ENCODE measurements at places on chromosomes 1 and 21.

DNA sequence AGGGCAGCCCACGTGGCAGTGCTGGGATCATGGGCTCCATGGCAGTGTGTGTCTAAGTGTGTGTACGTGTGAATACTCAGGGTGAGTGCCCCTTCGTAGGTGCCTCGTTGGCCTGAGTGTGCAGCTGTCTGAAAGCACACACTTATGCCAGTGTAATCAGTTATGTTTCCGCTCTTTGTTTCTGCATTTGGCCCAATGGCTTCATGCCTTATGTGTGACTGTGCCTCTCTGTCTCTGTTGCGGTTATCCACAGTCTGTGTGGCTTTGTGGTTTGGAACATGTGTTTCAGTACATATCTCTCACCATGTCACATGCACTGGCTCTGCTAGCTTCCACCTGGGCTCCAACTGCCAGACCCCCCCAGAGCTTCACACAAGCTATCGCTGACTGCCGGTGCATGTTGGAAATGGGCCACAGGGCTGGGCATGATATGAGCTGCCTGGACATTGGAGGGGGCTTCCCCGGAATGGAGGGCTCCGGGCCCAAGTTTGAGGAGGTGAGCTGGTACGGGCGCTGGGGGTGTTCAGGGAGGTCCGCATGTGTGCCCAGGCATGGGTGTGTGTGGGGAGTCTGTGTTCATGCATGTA, 70.3 kb upstream of the TINAGL1 start:
- H3K4me1 ChIP-seq = peaks cover 18% of the 10 kb centered on the region
- H3K27ac ChIP-seq = peak overlapping the region; percentile 9
- no peaks in the 10 kb centered on the region for H3K36me3 ChIP-seq
- no peak overlapping the region for H3K4me3 ChIP-seq
- no peak for DNase-seq

GRCh38 chr1:207711285-207711684, 40.6 kb upstream of the CD46 start:
- no peaks in the 10 kb centered on the region for H3K27me3 ChIP-seq
- no peak for DNase-seq
- no peaks in the 10 kb centered on the region for H3K36me3 ChIP-seq
- no peak overlapping the region for H3K27ac ChIP-seq
- no peaks in the 10 kb centered on the region for H3K4me1 ChIP-seq

DNA sequence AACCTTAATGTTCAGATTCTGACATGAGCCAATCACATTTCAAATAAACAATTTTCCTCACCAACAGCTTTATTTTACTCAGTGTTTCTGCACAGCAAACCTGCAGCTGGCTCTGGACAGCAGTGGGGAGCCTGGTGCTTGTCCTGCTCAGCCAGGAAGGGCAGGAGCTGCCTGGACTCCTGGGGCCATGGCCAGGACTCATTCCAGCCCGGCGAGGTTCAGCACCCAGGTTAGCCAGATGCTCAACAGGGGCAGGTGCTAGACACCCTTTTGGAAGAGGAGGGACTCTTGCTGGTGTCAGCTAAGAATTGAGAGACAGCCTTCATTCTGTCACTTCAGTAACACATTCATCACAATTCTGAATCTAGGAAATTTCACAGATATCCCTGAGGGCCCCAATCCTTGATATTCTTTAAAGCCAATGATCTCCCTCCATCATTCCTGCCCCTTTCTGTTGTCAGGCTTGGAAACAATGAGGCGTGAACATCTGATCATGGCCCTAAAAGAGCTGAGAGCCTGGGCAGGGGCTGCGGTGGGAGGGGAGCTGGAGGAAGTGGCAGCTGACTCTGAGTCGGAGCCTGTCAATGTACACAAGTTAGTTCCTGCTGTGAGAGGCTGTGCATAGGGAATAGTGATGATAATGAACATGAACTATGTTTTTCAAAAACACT, 251.3 kb downstream of the SDCCAG8 start:
- no peaks in the 10 kb centered on the region for H3K27me3 ChIP-seq
- H3K27ac ChIP-seq = peak overlapping the region; percentile 22
- no peak overlapping the region for H3K4me3 ChIP-seq
- H3K4me1 ChIP-seq = peaks cover 20% of the 10 kb centered on the region
- H3K36me3 ChIP-seq = peaks cover 14% of the 10 kb centered on the region
- DNase-seq = no peak

DNA sequence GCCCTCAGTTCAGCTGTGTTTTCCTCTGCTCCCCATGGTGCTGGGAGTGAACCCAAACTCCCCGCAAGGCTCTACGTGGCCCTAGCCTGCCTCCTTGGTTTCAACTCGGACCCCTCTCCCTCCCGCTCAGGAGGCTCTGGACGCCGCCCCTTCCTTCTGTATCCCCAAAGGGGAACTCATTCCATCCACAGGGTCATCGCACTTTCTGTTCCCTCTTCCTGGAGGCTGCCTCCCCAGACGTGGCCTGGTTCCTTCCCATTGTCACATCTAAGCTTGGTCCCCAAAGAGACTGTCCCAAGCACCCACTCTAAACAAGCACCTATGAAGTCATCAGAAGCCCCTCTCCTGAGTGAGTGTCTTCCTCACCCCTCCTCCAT, 10.9 kb downstream of the KCNAB2 start:
- peaks cover 8% of the 10 kb centered on the region for H3K4me1 ChIP-seq
- H3K4me3 ChIP-seq = no peak overlapping the region
- DNase-seq = no peak
- no peak overlapping the region for H3K27ac ChIP-seq
- no peaks in the 10 kb centered on the region for H3K27me3 ChIP-seq

DNA sequence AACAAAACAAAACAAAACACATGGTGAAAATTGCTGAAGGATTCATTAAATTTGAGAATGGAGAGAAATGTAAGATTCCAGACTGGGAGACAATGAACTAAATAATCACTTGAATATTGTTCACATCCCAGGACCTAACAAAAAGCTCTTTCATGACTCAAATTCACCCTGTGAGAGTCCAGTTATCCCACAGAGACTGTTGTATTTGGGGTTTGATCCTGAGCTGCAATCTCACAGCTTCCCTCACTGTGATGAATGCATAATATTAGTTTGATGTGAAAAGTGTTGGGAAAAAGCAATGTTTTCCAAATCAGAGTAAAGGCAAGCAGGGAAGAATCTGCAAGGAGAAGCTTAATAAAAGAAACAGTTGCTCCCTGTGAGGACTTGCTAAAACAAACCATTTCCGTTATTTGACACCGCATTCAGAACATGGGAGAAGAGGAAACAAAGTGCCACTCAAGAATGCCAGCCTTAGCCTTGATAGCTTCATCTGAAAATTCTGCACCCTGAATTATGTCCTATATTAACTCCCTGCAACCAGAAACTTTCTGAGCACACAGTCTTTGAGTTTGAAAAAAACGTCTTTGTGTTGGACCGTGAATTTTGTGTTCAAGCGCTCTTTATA, 208.8 kb downstream of the DAB1 start:
- no peaks in the 10 kb centered on the region for H3K27me3 ChIP-seq
- H3K36me3 ChIP-seq = no peaks in the 10 kb centered on the region
- H3K27ac ChIP-seq = no peak overlapping the region
- H3K4me3 ChIP-seq = no peak overlapping the region
- no peak for DNase-seq

- H3K4me1 ChIP-seq = no peaks in the 10 kb centered on the region
- H3K4me3 ChIP-seq = no peak overlapping the region
- H3K27ac ChIP-seq = no peak overlapping the region
- H3K27me3 ChIP-seq = peaks cover 6% of the 10 kb centered on the region
- no peaks in the 10 kb centered on the region for H3K36me3 ChIP-seq
Measured at GRCh38 chr1:204314171-204314892, 45.4 kb downstream of the PLEKHA6 start.

DNA sequence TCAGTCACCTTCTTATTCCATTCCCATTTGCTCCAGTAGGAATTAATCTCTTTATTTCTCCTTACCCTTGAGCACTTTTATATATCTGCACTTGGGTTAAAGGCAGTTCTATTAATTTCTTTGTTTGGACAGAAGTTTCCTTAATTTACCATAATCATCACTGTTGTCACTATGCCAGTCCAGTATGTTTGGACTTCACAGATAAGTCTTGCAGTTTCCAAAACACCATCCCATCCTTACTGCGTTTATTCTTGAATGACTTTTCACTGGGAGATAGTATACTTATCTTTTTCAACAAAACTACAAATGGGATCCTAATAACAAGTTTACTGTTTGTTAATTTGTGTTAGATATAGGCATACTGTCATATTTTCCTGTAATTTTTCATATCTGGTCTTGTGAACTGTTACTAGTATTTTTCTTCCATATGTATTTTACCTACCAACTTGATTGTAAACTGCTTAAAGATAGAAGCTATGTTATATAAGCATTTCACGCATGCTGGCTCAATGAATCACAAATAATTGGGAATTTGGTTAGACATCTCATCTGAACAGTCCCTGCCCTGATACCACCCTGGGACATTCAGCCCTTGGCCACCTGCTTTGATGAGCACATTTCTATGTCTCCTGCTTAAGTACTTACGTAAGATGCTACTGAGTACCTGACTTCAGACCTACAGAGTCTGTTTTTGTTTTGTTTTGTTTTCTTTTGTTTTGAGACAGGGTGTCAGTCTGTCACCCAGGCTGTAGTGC, 78.2 kb downstream of the OLFML2B start:
- H3K4me3 ChIP-seq = no peak overlapping the region
- no peaks in the 10 kb centered on the region for H3K27me3 ChIP-seq
- H3K27ac ChIP-seq = no peak overlapping the region
- no peak for DNase-seq
- peaks cover 37% of the 10 kb centered on the region for H3K36me3 ChIP-seq
- no peaks in the 10 kb centered on the region for H3K4me1 ChIP-seq

DNA sequence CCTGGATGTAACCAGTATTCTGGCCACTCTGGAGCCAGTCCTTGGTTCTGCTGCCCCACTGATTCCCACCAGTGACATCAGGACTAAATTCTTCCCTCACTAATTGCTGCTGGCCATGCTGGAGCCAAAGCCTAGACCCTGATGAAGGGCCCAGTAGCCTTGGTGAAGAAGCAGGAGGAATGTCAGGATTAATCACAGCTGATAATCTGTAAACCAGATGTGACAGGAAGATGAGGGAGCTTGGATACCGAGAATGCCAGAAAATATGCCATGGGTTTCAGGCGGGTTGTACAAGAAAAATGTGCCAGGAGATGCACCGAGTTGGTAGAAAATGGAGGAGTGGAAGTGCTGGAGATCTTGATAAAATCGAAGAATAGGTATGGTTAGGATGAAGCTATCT, 119.0 kb upstream of the PPP2R5A start:
- peaks cover 14% of the 10 kb centered on the region for H3K4me1 ChIP-seq
- H3K27ac ChIP-seq = no peak overlapping the region
- peaks cover 5% of the 10 kb centered on the region for H3K36me3 ChIP-seq

- no peak overlapping the region for H3K27ac ChIP-seq
- no peaks in the 10 kb centered on the region for H3K36me3 ChIP-seq
- no peak for DNase-seq
- no peak overlapping the region for H3K4me3 ChIP-seq
Measured at GRCh38 chr1:227907439-227908015, 40.2 kb downstream of the WNT9A start.

GRCh38 chr1:44499306-44499705, 94.3 kb downstream of the RNF220 start:
- H3K4me3 ChIP-seq = no peak overlapping the region
- no peaks in the 10 kb centered on the region for H3K4me1 ChIP-seq
- no peaks in the 10 kb centered on the region for H3K27me3 ChIP-seq

GRCh38 chr1:153565529-153566374, at the start of gene S100A2:
S100A2 (minus strand) TSS chr1:153565844; CDS start chr1:153563877, 1,967 bp downstream.
- H3K27ac ChIP-seq = peak within 1 kb of the TSS; percentile 92
- peak within 1 kb of the TSS; percentile 37 for H3K4me3 ChIP-seq
- no peak for DNase-seq
- peaks cover 5% of the 10 kb centered on the region for H3K27me3 ChIP-seq

GRCh38 chr1:19672237-19672636, 7.6 kb downstream of the HTR6 start:
- H3K27ac ChIP-seq = no peak overlapping the region
- peaks cover 26% of the 10 kb centered on the region for H3K27me3 ChIP-seq
- no peaks in the 10 kb centered on the region for H3K4me1 ChIP-seq
- DNase-seq = no peak

GRCh38 chr1:239954836-239955235, 136.8 kb upstream of the FMN2 start:
- peaks cover 8% of the 10 kb centered on the region for H3K27me3 ChIP-seq
- H3K36me3 ChIP-seq = no peaks in the 10 kb centered on the region
- H3K4me3 ChIP-seq = no peak overlapping the region
- H3K4me1 ChIP-seq = no peaks in the 10 kb centered on the region

- H3K4me3 ChIP-seq = no peak overlapping the region
- no peak for DNase-seq
- H3K27ac ChIP-seq = no peak overlapping the region
- H3K27me3 ChIP-seq = no peaks in the 10 kb centered on the region
Measured at GRCh38 chr1:166738873-166739272, 100.4 kb upstream of the POGK start.

DNA sequence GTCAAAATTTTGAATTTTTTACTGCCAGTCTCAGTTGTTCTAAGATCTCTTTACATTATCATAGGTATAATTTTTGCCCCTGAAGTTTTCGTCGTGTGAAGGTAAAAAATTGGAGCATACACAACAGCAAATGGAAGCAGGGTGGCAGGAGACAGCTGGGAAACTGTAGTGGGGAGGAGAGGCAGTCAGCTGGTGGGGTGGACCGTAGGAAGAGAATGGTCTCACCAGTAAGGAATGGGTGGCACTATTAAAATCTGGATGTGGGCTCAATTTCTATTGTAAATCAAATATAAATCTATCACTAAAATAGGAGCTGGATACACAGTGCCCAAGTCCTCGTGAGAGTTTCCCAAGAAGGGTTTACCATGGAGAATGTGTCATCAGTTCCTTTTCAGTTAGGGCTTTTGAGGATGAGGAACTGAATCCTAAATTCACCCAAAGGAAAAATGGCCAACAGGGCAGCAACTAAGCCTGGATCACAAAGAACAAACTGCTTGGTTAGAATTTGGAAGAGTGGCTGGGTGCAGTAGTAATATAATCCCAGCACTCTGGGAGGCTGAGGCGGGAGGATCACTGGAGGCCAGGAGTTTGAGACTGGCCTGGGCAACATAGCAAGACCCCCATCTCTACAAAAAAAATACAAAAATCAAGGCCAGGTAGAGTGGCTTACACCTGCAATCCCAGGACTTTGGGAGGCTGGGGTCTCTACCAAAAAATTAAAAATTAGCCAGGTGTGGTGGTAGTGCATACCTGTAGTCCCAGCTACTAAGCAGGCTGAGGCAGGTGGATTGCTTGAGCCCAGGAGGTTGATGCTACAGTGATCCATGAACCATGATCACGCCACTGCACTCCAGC, 10.5 kb upstream of the IRF2BP2 start:
- H3K27ac ChIP-seq = no peak overlapping the region
- H3K4me1 ChIP-seq = peaks cover 6% of the 10 kb centered on the region
- no peak for DNase-seq
- peaks cover 4% of the 10 kb centered on the region for H3K27me3 ChIP-seq
- no peaks in the 10 kb centered on the region for H3K36me3 ChIP-seq

DNA sequence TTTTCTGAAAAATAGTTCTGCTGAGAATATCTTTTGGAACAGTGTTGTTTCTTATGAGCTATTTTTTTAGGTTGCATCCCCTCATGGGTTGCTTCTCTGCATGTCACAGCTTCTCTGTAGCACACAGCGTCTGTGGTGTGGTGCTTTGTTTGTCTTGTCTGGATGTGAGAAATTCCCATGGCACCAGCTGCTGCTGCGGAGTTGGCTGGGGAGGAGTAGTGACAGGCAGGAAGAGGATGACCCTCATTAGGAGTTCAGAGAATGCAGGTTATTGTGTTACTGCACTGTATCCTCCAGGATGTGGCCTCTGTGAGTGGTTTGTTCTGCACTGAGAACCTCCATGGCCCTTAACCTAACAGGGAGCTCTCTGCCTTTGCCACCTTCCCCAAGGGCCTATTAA, 64.8 kb downstream of the TSEN15 start:
- no peaks in the 10 kb centered on the region for H3K36me3 ChIP-seq
- no peaks in the 10 kb centered on the region for H3K4me1 ChIP-seq
- no peak overlapping the region for H3K4me3 ChIP-seq

- no peaks in the 10 kb centered on the region for H3K27me3 ChIP-seq
- peaks cover 19% of the 10 kb centered on the region for H3K36me3 ChIP-seq
- H3K27ac ChIP-seq = no peak overlapping the region
- H3K4me1 ChIP-seq = no peaks in the 10 kb centered on the region
- DNase-seq = no peak
Measured at GRCh38 chr1:37875833-37876232, 16.4 kb upstream of the MTF1 start.
